Peyer's patch (tissue), 4 donors: ENCODE measurements at places on chromosomes 11 and 22.

DNA sequence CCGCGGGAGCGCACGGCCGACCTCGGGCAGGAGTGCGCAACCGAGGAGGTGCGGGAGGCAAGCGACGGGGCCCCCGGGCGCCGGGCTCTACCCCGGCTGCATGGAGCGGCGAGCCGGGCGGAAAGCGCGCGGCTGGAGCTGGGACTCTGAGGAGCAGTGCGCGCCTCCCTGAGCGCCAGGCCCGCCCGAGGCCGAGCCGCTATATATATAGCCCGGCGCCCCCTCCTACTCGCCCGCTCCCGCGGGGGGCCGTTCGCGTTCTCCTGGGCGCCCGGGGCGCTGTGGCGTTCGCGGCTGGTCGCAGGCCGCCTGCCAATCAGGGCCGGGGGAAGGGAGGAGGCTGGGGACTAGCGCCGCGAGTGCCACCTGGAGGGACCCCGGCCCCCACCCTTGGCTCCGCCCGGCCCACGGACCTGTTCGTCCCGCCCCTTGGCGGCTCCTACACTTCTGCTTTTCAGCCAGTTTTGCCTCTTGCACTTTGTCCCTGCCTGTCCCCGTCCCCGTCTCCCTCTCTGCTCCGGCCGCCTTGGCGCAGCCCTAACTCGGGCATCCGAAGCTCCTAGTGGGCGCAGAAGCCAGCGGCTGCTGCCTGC, at the start of gene FGF4:
TSS of gene FGF4 (minus strand) at position 179 of the 593 bp plus-strand sequence. CDS start 257 bp downstream, outside the sequence.
- DNase-seq: no peak

DNA sequence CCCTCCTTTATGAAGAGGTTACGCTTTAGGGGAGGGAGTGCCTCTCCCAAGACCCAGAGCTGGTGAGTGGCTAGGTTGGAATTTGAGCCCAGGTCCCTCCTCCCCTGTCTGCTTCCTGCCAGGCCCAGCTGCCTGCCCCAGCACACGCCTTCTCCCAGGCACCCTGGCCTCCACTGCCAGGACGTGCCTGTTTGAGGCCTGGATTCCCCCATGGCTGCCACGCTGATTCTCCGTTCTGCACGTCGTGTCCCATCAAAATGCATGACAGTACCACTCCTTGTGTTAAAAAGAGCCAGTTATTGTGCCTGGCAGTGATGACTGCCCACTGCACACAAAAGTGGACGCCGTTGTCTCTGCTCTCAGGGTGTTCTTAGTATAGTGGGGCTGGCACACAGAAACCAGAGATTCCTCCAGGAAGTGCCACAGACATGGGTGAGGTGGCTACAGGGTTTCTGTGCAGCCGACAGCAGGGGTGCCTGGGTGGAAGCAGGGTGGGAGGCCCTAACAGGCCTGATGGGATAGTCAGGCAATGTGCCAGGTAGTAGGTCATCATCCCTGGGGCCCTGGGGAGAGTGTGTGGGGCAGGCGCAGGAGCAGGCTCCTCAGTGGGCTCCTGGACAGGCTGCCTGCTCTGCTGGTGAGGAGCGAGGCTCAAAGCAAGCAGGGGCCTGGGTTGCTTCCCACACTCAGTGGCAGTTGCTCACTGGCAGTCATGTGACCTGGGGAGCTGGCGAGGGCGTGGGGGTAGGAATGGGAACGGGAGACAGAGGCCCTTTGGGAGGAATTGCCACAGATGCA, 24.2 kb downstream of the MED15 start:
- DNase-seq: no peak

DNA sequence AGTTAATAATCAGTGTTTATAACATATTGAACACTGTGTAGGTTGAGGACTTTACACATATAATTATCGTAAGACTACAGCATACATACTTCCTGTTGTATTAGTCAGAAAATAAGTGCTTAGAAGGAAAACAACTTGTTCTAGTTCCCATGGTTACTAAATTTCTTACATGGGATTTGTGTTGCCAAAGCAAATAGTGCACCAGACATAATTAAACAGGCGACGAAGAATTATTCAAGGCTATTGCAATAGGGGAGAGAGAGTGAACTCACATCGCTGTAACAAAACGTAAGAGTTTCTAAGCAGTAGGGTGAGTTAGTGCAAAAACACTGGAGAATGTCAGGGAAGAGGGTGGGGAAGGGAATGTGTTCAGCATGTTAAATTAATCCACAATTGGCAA, 347.8 kb downstream of the CNTN5 start:
- no peak for DNase-seq

- DNase-seq: no peak
These were observed 27.9 kb downstream of the FAM83F start for GRCh38 chr22:40022536-40023240.

DNA sequence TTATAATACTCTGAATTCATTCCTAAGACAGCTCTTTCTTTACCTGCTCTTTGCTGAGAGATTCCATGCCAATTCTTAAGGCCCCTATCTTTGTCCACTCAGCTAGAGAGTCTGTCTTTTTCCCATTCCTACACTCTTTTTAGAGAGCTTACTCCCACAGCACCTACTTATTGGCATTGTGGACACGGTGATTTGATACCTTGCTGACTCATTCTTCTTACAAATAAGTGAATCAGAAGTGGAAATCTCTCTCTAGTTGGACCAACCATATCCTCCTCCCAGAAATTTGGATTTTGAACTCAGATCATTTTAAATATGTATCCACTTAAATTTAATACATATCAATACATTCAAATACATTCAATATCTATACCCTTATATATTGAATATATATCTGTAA, 32.5 kb upstream of the OR6M1 start:
- DNase-seq: no peak

- DNase-seq: no peak
These were observed 65.4 kb downstream of the MICAL2 start for GRCh38 chr11:12175694-12176241.

GRCh38 chr11:45616802-45617549, 48.4 kb downstream of the CHST1 start:
- DNase-seq: no peak

DNA sequence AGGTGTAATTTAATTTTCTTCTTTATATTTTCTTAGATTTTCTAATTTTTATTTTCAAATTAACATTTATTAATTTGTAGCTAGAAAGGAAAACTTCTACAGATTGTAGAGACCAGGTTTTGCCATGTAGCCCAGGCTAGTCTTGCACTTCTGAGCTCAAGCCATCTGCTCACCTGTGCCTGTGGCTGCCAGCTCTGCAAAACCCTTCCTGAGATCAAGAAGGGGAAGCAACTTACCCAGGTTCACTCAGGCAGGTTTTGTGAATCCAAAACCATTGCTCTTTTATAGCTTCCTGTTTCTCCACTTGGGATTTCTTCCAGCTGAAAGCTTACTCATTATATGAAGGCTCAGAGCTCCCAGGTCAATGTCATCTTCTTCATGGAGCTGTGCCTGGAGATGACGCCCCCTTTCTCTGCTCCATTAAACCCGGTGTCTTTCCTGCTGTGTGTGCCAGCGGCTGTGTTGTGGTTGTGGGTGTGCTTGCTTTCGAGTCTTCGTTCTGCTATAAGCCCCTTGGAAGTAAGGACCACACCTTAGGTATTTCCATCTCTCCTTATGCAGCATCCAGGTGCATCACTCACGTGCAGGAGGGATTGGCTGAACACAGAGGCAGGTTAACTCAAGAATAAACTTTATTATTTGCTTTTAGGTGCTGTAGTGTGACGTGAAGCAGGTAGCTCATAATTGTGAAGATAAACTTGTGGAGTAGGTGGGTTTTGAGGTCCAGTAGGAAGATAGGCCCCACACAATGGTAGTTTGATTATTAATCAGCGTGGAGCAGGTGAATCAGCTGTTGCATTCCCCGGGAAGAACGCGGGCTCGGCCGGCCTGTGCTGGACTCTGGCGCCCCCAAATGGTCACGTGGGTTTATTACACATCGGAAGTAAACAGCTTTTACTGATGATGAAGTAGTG, 42.2 kb upstream of the INCENP start:
- peak; percentile 82 for DNase-seq

- peak; percentile 30 for DNase-seq
These were observed 7.1 kb downstream of the TSKU start for GRCh38 chr11:76790251-76790650.

- no peak for DNase-seq
These were observed 49.8 kb upstream of the PRDM11 start for GRCh38 chr11:45096636-45097035.

DNA sequence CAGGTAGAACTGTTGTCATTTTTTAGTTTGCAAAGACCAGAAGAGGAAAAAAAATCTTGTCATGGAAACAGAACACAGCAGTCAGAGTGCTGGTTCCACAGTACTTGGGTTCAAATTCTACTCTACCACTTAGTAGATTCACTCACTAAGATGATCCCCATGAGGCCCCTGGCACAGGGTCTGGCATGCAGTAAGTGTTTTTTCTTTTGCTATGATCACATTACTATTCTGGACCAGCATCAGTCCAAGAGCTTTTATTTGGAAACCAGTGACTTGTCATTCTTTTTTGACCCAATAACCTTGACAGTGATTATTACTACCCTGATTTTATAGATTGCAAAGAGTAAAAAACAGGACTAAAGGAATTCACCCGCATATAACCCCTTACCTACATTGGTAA, 4.1 kb downstream of the EEF1G start:
- no peak for DNase-seq

GRCh38 chr11:44968510-44968909, 17.8 kb upstream of the TP53I11 start:
- no peak for DNase-seq

DNA sequence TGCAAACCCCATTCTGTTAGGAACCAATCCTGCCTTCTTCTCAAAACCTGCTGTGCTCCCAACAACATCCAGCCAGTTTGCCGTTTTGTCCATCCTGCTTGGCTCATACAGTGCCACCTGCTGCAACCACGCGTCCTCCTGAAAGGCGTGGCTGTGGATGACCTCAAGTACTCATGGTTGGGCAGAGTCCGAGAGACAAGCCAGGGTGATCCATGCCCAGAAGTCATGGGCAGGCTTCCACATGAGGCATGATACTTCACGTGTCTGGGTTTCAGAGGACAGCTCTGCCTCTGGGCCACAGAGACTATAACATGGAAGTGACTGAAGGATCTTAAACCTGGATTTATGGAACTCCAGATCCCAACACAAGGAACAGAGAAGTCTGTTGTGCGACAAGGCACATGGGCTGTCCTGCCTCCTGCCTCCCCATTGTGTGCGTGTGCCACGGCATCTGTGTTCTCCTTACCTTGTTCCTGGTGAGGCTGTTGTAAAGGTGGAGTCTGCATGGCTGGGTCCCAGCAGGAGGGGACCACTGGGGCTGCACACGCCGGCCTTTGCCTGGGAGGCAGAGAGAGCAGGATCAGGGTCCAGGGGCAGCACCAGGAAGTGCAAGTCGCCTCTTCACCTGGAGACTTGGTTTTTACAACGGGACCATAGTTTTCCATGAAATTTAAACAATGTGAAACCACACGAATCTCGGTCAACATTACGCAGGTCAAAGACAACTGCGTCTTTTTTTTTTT, 15.4 kb downstream of the CARS1 start:
- peak; percentile 83 for DNase-seq

DNA sequence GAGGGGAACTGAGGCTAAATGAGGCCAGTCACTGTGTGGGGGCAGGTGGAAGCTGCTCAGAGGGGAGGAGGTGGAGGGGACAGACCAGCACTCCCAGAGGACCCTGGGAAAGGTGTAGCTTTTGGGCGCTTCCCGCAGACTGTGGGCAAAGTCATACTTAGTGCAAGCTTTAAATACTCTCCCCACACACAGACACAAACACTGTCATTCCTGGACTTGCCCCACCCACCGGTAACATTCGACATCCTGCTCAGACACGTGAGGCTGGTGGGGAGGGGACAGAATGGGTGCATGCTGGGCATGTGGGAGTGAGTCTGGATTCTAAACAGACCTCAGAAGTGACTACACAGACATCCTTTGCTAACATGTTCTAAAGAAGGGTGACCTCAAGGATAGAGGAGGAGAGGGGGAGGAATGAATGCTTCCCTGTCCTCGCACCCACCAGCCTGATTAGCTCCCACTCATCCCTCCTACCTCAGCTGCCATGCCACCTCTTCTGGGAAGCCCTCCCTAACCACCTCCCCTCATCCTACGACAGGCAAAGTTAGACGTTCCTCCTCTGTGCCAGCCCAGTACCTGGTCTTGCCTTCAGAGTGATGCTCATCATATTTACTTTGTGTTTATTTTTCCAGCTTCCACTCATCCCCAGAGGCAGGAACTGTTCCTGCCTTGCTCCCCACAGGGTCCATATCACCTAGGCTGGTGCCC, 22.2 kb downstream of the TSKU start:
- DNase-seq: no peak

DNA sequence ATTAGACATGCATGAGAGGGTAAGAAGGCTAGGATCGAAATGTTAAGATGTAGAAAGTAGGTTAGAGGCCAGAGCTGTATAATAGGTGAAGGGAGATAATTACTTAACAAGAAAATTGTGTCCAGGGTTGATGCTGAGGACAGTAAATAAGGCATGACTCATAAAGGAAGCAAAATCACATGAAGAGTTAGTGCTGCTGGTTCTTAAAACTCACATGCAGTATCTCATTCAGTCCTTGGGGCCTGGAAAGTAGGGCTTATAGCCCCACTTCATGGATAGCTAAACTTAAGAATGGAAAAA, 130.2 kb downstream of the NCAM1 start:
- no peak for DNase-seq

- DNase-seq: no peak
These were observed 184.4 kb upstream of the C11orf87 start for GRCh38 chr11:109237636-109238035.

- no peak for DNase-seq
These were observed 40.6 kb downstream of the RELT start for GRCh38 chr11:73416786-73417185.

- peak; percentile 45 for DNase-seq
These were observed 66.9 kb downstream of the KCNQ1 start for GRCh38 chr11:2511421-2512369.

DNA sequence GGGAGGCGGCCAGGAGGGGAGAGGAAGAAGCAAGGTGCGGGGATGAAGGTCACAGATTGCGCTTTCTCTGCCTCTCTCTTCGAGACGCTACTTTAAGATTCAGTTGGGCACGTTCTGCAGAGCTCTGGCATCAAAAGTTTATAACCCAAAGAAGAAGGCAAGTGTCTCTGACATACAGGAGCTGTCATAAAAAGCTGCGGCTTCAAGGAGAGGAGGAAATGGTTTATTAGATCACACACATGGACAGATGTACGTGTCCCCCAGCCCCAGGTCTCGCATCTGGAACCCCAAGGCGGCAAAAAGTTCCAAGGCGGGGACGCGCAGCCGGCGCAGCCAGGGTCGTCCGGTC, 589.0 kb downstream of the OPCML start:
- no peak for DNase-seq

- no peak for DNase-seq
These were observed 66.9 kb upstream of the CHST1 start for GRCh38 chr11:45732343-45732742.

GRCh38 chr11:9739123-9739900, 75.4 kb downstream of the SWAP70 start:
- no peak for DNase-seq

DNA sequence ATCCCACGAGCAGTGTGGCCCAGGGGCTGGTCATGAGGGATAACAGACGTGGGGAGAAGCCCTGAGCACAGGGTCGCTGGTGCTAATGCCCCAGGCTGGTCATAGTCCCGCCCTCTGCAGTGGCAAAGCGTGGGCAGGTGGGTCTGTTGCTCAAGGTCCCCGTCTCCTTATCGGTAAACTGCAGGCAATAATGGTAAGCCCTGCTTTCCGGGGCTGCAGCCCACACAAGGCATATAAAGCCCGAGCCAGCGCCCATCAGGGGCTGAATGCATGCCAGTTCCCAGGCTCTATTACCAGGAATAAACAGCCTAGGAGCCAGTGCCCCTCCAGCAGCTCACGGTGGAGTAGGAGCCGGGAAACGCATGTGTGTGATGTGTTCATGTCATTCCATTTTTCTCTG, 261.0 kb downstream of the BRD1 start:
- peak; percentile 33 for DNase-seq

GRCh38 chr22:49186762-49187161, 640.9 kb downstream of the BRD1 start:
- DNase-seq: no peak
